ENCODE measurements at places on chromosomes 1 and 21.

DNA sequence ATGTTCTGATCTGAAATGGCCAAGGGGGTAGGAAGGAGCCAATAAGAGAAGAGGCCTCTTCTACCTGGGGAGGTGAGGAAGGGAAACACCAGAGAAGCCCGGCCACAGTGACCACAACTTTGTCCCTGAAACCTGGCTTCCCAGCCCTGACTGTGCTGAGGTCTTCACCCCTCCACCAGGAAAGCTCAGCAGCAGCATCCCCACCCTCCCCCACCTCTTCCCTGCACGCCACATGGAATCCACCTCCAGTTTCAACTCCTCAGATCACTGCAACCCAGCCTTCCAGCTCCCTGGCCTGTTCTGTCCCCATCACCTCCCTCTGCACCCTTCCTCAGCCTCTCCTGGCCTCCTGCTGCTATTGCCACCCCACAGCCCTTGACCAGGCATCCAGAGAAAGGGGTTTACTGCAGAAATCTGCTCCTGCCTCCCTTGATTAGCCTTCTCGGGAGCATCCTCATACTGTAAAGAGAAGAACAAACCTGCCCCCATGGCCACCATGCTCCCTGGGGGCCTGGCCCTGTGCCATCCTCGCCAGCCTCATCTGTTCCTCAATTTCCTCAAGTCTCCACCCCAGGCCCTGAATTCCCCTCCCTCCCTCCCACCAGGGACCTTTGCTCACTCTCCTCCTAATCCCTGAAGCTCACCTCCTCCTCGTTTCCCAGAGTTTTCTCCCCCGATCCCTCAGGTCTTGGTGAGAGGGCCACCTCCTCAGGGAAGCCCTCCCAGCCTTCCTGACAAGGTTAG, 450.9 kb downstream of the MATN1 start:
- no peak for DNase-seq

DNA sequence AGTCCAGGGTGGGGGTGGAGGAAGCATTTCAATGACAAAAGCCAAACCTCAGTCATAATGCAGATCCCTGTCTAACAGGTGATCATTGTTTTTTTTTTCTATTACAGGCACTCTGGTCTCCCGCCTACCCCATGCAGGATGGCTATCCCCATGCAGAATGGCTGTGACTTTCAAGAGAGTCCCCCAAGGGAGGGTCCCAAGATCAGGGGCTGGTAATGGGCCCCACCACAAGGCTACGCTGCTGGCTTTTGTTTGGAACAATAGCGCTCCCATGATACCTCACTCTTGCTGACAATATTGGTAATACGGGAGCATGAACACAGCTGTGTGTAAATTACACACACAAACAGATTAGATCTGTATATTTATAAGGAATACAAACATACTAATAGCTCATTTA, 119.4 kb downstream of the SLC45A1 start:
- no peak for DNase-seq

DNA sequence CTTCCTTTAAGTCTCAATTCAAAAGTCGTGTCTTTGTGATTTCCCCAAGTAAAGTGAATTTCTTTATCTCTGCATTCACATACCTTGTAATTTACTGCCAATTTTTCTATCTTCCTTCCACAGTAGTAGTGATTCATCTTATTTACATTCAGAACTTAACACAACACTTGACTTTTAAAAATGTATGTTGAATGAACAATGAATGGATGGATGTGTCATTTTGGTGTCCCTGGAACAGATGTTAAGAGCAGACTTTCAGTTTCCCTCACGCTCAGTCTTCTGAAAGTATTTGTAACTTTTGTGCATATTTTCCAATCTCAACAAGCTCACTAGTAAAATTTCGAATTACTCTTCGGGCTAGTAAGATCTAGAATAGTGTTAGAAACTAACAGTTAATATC, 352.0 kb downstream of the HHIPL2 start:
- no peak for DNase-seq

DNA sequence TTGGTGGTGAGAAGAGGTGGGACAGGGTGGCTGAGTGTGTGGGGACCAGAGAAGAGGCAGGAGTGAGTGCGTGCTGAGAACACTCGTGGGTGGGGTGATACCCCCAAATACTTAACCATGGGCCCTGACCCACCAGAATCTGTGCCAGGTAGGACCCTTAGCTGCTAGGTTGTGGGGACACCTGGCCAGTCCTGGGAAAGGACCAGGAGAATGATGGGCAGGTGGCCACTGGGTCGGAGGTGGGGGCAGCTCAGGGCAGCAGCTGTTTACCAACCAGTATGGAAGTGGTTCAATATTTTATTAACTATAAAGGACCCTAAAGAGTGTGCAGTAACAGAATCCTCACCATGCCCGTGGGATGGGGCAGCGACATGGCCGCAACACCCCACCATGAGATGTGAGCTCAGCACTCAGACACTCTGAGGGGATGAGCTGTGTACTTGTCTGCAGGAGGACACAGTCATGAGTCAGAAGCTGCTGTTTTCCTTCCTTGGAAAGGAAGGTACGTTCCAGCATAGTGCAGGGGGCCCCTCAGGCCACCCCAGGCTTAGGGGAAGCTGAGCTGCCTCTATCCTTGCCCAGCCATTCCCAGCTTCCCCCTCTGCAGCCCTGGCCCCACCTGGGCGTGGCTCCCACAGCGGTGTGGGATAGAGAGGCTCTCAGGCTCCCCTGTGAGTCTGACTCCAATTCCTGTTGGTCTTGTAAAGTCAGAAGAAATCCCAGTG, 25.4 kb downstream of the TEX35 start:
- DNase-seq: no peak

- DNase-seq: no peak
Measured at GRCh38 chr1:22776035-22776613, 65.5 kb downstream of the EPHB2 start.

DNA sequence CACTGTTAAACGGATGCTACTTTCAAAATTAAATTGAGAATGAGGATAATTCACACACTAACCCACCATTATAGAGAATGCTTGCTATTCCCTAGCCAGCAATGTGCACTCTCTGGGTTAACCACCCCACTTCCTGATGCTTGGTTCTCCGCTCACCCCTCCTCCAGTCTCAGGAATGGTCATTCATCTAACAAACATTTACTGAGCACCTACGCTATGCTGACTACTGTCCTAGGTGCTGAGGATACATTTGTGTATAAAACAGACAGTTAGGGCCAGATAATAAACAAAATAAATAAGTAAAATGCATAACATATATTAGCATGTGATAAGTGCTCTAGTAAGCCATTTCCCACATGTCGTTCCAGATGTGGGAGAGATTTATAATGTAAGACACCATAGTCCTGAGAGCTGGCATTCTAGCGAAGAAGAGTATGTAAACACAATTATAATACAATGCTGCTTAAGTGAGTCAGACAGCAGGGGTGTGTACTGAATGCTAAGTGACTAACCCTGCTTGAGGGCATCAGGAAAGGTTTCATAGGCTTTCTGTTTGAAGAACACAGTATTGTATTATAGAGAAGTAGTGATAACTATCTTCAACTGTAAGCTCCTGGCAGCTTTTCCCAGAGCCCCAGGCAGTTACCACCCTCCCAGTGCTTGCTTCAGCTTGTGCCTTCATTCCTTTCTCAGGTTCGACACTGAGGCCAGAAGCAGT, 126.7 kb upstream of the CACHD1 start:
- no peak for DNase-seq

GRCh38 chr1:198361237-198361767, 179.2 kb downstream of the ATP6V1G3 start:
- DNase-seq: no peak

GRCh38 chr1:107649023-107649422, 316.0 kb downstream of the VAV3 start:
- DNase-seq: no peak

DNA sequence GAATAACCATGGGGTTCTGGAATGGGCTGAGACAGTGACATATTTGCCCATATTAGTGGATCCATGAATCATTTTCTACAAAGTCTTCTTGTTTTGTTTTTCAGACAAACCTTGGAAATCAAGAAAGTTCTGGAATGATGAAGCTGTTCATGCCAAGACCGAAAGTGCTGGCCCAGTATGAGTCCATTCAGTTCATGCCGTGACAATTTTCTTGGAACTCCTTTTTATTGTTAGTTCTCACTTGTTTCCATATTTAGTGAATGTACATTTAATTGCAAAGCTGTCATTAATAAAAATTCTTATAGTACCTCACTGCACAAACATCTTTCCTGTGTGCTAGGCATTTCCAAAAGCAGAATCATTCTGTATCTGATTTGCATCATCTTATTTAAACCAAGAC, 100.6 kb upstream of the KCNJ15 start:
- no peak for DNase-seq

GRCh38 chr1:67777440-67777839, 55.8 kb downstream of the GNG12 start:
- no peak for DNase-seq

GRCh38 chr1:170670802-170671628, 7.1 kb downstream of the PRRX1 start:
- DNase-seq: peak; percentile 58

DNA sequence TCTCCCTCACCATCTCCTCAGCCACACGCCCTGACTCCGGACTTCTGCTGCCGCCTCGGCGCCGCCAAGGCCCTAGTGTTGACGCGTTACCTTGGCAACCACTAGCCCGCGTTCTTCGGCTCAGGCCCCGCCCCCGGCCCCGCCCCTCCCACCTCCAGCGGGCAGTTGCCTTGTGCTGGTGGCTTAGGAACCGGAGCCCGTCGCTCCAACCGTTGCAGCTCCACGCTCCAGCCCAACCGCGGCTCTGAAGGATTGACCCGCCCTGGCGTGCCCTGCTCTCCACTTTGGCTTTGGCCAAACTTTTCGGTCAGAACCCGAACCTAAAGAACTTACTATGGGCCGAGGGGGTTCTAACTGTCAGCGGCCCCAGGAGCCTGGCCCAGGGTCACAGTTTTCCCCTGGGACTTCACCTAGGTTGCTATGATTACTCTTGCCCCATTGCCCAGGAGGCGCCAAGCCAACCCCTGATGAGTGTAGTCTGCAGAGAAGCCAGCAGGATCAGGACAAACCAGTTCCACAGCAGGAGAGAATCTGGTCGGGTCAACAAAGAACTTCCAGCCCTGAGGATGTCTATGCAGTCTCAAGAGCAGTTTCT, at the start of gene CFAP45:
Gene CFAP45, minus strand, starts transcription at position 80 of the 595 bp plus-strand sequence. Its CDS starts 67 bp downstream, at position 13.
- no peak for DNase-seq

- DNase-seq: peak; percentile 1
Measured at GRCh38 chr1:5161372-5161771, 507.0 kb downstream of the AJAP1 start.

DNA sequence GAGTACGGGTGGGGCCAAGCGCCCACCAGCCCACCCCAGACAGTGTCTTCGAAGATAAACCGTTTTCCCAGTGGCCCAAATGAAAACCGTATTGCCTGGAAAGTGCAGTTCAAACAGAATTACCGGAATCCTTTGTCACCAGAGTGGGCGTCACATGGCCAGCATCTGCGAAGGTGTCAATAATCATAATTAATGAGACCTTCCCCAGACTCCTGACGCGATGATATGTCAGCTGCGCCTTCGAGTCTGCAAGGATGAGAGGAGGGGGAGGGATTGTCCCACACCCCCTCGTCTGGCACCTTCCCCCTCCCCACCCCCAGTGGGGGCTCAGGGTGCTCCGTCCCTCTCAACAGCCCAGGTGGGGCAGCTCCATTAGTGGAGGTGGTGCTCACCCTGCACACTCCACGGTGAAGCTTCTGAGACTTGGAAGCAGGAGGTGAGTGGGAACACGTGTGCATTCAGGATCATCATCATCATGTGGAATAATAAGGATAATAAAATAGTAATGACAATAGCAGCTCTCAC, 215.1 kb downstream of the PTPRU start:
- no peak for DNase-seq

DNA sequence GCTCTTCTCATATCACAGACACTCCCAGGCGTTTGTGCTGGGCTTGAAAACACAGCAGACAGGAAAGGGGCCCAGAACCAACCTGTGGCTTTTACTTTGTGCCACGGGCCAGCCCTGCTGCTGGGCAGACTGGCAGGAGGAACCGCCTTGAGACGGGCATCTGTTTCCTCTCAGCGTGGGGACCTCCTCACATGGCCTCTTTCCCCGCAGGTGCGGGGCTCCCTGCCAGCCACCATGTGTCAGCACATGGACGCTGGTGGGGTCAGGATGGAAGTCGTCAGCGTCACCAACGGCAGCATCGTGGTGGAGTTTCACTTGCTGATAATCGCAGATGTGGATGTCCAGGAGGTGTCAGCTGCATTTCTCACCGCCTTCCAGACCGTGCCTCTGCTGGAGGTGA, 47.8 kb downstream of the UMODL1 start:
- peak; percentile 30 for DNase-seq

- no peak for DNase-seq
Measured at GRCh38 chr1:90836345-90836679, 119.2 kb upstream of the BARHL2 start.

GRCh38 chr1:207346513-207346912, 25.0 kb downstream of the CD55 start:
- DNase-seq: no peak

DNA sequence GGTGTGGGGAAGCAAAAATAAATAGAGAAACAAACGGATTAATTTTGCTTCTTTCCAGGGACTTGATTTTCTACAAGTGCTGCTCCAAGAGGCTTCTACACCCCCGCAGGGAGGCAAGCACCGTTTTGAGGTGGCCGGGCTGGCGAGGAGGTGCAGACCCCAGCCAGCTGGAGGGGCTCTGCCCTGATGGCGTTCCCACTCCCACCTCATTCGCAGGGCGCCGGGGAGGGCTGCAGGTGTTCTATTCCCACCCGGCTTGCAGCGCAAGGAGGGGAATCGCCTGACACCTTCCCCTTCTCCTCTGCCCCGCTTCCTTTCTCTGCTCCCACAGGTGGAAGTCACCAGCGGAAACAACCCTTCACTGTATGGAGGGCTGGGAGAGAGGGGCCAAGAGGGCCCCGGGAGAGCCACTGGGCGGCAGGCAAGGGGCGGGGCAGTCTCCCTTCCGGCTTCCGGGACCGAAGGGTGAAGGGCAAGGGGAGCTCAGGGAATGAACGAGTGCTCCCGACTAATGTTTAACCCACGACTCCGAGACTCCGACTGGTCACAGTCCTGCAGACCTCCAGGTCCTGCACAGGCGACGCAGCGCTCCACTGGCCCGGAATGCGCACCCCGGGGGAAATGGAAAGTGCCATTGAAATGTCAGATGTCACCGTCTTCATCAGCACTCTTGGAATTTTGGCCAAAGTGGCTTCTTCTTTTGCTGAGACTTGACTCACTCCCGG, 29.1 kb downstream of the TEX35 start:
- DNase-seq: peak; percentile 71

- no peak for DNase-seq
Measured at GRCh38 chr1:229619614-229620013, 6.3 kb downstream of the TAF5L start.

GRCh38 chr1:23624440-23624839, 65.1 kb upstream of the ID3 start:
- DNase-seq: peak; percentile 68

- DNase-seq: no peak
Measured at GRCh38 chr21:46436621-46437020, 22.1 kb upstream of the DIP2A start.

- DNase-seq: no peak
Measured at GRCh38 chr1:54991939-54992338, 6.8 kb upstream of the BSND start.

- no peak for DNase-seq
Measured at GRCh38 chr1:207897188-207897587, 13.7 kb downstream of the CD34 start.
